ENCODE measurements at places on chromosomes 12 and 14.

- DNase-seq = no peak
Observed at GRCh38 chr12:126704609-126705008, 1562.4 kb upstream of the TMEM132C start.

GRCh38 chr12:120327593-120327992 is at the start of gene PLA2G1B:
TSS of gene PLA2G1B (minus strand) at chr12:120327779. CDS start at chr12:120327753, 26 bp downstream.
- DNase-seq = peak; percentile 44

- DNase-seq = no peak
Observed at GRCh38 chr14:55624913-55625312, 44.9 kb downstream of the KTN1 start.

DNA sequence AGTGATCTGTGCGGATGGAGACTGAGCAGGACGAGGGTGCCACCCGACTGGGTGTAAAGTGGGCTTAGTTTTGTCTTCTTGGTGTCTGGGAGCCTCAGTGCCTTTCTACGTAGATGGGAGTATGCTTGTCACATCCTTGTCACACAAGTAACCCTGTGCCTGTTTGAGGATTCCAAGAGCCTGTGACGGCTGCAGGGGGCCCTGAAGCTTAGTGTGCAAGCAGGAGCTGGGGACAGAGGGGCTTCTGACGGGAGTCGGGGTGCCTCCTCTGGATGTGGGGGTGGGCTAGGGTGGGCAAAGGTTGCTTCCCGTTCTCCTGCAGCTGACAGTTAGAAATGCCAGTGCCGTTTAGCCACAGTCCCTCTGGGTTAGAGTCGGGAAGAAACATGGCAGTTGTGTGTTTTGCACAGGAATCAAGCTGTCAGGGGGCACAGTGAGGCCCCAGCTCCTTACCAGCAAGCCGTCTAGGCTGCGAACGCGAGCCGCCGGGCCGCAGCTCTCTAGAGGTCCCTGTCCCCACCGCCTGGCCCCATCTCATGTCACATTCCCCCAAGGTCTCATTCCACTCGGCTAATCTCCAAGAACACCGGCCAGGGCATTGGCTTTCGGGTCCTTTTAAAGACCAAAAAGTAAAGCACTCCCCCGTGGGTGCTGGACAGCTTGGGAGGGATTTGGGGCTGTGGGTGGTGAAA is 7.0 kb downstream of the RTL1 start:
- DNase-seq = no peak

DNA sequence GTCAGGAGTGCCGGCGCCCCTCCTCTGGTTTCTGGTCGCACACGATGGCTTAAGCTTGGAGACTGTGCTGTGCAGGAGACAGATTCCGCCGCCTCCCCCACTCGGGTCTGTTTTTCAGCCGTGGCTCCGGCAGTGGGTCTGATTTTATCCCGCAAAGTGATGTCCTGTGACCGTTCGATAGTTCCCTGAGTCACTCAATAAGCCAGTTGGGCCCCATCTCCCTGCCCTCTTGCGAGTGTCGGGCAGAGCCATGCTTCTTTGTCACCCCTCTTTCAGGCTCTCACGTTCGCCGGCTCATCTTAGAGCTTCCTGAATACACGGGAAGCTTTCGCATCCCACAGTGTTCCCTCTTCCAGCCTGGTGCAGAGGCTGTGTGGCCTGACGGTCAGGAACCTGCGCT is 127.8 kb upstream of the RFLNA start:
- DNase-seq = no peak

DNA sequence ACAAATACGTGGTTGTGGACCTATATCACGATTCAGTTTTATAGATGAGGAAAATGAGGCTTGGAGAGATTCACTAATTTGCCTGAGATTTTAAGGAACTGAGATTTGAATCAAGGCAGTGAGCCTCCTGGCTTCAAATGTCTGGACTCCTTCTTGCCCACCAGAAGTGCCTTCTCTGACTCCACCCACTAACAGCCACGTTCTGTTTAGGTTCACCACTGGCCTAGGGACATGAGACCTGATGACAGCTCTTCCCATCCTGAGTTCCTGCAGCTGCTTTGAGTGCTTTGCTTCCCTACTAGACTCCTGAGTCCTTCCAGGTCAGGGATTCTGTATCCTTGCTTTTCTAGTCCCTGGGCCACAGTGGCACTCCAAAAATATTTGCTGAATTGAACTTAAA is 57.1 kb downstream of the PLBD1 start:
- DNase-seq = no peak

DNA sequence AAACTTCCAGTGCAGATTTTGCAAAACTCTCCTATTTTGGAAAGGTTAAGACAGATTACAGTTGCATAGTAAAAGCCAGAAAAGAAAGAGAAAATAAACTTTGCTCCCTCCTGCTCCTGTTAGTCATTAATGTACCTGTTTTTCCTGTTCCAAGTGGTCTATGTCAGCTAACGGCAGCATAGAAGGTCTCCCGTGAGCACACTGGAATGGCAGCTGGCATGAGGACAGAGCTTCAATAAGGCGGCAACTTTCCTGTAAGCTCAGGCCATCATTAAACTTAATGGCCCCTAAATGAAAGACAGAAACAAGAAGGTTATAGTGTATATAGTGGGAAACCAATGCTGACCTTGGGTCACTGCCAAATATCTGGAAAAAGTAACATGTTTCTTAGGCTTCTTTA is 16.0 kb downstream of the EIF2B2 start:
- no peak for DNase-seq

DNA sequence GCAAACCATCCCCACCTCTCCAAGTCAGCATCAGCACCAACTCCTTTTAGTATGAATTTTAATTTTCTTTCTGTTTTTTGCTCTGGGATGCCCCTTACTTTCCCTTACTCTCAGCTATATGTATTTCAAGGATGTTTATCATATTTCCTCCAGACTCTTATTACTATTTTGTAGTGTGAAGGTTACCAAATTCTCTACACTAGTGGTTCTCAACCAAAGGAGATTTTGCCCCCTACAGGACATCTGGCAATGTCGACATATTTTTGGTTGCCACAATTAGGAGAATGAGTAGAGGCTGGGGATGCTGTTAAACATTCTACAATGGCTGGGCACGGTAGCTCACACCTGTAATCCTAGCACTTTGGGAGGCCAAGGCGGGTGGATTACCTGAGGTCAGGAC is 29.1 kb upstream of the SOS2 start:
- DNase-seq = peak; percentile 23

DNA sequence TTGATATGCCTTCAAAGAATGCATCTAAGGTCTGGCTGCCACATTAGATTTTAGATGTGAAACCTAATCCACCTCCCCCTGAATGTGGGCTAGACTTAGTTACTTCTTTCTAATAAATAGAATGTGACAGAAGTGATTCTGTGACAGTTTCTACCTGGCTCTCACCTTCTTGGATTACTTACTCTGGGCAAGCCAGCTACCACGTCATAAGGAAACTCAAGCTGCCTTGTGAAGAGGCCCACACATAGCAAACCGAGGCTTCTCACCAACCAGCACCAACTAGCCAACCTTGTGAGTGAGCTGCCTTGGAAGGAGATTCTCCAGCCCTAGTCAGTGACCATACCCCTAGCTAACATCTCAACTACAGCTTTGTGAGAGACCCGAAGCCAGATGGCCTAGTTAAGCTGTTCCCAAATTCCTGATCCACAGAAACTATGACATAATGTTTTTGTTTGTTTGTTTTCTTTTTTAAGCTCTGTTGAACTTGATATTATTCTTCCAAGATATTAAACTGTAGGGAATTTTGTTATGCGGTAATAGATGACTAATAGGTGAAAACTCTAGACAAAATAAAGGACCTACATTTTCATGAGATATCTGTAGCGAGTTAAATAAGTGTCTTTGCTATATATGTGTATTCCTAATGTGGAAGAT is 6.2 kb downstream of the GPR19 start:
- DNase-seq = no peak
